MM.1S (cell line): ENCODE measurements at places on chromosomes 12 and 14.

DNA sequence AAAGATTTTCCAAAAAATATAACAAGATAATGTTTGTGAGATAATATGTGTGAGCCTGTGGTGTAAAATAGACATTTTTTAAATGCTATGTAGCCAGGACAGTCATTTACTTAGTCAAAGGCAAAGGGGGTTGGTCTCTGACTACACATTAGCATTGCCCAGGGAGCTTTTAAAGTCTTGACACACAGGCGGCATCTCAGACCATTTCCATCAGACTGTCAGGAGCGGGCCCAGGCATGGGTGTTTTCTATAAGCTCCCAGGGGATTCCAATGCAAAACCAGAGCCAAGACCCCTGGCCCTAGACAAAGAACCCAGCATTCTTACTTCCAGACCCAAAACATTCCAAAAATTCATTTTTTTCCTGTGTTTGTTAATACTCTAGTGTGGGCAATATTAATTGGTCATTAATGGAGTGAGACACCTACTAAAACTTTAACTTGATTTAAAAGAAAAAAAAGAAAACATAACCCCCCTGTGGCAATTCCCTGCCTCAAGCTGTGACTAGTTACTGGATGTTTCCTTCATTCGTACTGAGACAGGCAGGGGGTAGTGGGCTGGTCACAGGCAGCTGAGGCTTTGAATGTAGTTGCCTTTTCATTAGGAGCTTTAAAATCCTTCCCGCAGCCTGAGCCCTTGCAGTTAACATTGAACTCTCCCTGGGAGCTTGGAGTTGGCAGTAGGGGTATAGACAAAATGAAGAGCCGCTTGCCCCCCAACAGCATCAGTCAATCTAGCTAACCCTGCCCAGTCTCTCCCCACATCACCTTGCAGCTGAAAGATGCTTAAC, 103.7 kb downstream of the CMKLR1 start:
- no peak for DNase-seq

DNA sequence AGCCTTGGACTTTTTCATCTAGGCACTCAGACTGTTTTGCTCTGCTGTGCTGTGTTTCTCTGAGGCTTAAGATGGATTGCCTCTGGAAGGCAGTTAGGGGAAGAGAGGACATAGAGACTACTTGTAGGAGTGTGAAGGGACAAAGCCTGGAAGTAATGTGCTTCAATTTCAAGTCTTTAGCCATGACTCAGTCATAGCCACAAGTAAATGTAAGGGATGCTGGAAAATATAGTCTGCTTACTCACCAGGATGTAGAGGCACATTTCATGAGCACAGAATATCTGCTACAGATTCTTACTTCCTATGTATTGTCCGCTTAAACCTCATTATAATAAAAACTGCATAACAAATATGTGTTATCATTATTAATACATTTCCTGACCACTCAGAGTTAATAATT, 794.3 kb upstream of the NOVA1 start:
- no peak for DNase-seq

DNA sequence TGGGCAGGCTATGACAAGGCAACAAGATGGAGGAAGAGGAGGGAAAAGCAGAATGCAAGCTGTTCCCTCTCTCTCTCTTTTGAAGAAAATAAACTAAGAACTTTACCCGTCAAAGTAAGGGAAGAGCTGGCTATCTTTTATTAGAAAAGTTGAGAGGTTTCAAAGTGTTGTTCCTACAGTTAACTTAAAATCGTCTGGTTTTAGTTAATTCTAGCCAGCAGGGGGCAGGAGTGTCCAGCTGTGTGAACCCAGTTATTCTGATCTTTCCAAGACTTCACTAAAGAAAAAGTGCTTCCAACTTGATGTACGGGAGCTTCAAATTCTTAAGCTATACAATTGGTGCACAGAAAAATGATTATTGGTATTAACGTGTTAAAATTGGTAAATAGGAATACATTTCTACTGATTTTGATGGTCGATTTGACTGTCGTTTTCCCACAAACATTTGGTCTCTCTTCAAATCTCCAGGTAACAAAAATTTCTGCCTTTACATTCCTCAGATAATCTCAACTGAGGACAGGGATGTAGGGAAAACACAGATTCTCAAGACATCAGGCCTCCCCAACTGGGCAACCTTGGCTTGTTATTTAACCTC, 28.4 kb upstream of the MON2 start:
- DNase-seq = peak; percentile 60

- no peak for DNase-seq
Measured at GRCh38 chr12:75850721-75851462, 180.7 kb downstream of the PHLDA1 start.

DNA sequence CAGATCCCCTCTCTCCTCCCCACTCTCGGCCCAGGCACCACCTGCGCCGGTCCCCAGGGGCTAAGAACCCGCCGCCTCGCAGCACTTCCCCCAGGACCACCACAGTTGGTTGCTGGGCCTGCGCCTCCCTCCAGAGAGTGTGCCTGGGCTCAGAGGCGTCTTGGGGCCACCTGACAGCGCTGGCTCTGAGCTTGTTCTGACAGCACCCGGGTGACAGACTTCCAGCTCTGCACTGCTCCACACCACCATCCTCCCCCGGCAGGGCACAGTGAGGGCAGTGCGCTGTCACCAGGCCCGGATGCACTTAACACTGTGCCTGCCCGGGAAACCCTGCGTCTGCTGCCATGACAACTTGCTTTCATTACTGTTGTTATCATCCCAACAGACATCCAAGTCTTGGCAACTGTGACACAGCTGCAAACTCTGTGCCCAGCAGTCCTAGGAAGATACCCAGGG, 6.6 kb downstream of the BRF1 start:
- DNase-seq = no peak

- DNase-seq = no peak
Measured at GRCh38 chr14:38138473-38139138, 69.1 kb upstream of the SSTR1 start.

DNA sequence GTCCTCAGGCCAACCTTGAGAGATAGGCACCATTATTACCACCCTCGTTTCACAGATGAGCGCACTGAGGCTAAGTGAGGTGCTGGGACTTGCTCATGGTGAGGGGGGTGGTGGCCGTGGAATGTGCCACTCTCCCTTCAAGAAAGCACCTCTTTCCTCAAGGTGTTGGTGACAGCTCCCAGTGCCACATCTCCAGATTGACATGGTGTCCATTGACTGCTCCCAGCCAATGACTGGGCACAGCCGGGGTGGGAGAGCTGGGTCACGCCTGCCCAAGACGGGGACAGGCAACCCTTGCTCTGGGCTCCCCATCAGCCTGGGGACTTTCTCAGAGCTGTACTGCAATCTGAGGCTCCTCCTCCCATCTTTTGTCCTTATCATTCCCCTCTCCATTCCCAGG, 21.0 kb upstream of the MYL2 start:
- no peak for DNase-seq

GRCh38 chr14:24108336-24108874, 6.2 kb upstream of the DCAF11 start:
- DNase-seq = no peak

- DNase-seq = no peak
Measured at GRCh38 chr14:92039063-92039718, 668 bp downstream of the TRIP11 start.

GRCh38 chr14:51677738-51678137, 26.0 kb downstream of the FRMD6 start:
- no peak for DNase-seq

DNA sequence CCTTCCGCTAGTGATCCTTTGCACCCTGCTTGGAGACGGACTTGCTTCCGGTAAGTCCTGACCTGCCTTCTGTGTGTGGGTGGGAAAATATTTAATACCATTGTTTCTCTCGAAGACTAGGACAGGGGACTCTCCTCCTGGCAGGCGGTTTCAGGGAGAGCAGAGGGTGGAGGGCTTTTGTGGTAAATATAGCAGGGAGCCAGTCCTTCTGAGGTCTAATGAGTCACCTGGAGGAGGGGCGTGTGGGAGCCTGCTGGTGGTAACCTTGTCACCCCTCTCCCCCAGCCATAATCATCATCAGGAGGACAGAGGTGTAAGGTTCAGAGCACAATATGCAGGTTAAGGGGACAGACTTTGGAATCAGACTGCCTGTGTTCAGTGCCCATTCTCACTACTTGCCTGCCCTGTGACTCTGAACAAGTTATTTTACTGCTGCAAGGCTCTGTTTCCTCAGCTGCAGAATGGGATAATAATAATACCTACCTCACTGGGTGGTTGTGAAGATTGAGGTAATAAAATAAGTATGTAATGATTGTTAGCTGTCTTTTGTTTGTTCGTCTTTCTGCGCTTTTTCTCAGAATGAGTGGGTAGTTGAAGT, 47.4 kb downstream of the SUSD6 start:
- no peak for DNase-seq

GRCh38 chr12:91565846-91566245, 383.2 kb upstream of the DCN start:
- DNase-seq = no peak

- no peak for DNase-seq
Measured at GRCh38 chr14:76984787-76985375, 43.6 kb downstream of the IRF2BPL start.
